ENCODE measurements at places on chromosomes 12 and 14.
A peak's percentile ranks its signal among the peaks of the same experiment; 100 is the strongest.

GRCh38 chr14:54881235-54881760 lies 21.3 kb downstream of the GCH1 start:
- DNase-seq, result peak; percentile 22

DNA sequence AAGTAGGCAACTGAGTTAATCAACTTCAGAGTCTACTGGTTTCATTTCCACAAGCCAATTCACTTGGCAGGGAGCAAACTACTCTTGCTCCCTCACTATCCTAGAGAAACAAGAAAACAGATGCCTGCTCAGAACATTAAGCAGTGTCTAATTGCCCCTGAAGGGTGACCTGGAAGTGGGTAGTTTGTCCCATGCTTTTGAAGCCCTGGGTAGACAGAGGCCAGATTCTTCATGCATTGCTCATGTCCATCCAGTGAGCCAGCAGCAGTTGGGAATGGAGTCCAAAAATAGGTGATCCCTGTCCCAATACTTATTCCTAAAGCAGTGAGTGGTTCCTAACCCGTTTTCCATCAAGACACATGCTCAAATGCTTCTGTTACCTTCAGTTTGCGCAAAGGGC lies 48.8 kb downstream of the BICDL1 start:
- DNase-seq, result no peak

DNA sequence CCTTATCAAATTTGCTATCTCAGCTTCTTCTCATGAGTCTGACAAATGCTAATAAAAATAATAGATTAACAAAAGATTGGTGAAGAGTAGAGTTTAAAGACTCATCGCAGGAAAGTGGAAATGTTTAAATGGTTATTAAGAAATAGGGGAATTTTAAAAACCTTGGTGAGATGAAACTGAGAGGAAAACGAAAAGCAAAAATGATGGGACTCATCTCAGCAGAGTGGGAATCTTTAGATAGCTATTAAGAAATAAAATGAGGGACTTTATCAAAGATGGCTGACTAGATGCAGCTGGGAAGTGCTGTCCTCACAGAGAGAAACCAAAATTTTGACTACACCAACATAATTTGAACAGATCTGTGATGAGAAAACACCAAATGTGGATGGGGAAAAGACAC lies 79.2 kb upstream of the CD163 start:
- no peak for DNase-seq

DNA sequence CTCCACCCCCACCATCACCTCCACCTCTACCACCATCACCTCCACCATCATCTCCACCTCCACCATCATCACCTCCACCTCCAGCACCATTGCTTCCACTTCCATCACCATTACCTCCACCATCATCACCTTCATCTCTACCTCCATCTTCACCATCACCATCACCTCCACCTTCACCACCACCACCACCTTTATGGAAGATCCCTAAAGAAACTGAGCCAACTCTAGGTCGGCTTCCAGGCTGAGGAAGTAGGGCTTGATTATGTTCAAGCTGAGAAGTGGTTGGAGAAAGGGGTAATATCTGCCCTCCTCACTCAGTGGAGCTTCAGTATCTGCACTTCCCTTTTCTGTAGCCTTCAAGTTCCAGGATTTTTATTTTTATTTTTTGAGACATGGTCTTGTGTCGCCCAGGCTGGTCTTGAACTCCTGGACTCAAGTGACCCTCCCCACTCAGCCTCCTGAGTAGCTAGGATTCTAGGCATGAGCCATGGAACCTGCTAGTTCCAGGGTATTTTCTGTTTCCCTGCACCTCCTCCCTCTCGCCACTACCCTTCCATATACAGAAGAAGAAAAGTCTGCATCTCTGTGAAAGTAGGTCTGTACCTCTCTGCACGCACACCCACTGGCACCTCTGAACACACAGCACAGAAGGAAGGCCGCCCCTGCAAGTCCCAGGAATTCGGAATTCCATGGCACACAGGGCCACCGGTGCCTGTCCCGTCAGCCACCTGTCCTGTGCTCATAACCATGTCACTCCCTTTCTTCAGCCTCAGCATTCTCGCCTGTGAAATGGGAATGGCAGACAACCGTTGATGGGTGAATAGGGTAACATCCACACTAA lies 5.9 kb downstream of the ZBTB42 start:
- peak; percentile 24 for DNase-seq

DNA sequence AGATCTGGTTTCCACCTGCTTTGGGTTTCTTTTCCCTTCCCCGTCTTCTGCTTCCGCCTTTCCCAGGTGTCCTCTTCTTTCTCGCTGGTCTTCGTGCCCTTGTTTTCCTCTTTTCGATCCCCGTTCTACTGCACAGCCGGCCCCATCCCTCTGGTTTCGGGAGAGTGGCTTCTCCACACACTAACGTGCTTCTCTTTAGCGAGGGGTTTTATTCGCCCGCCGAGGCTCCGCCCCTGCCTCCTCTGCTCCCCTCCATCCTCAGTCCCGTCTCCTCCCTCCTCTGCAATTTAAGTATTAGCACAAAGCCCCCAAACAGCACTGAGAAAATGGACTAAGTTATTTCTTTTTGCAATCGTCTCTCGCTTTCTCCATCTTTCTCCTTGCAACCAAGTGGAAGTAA lies at the start of gene SLC7A8:
SLC7A8 (minus strand) TSS at position 182 of the 400 bp plus-strand sequence. CDS start 746 bp downstream, outside the sequence.
- no peak for DNase-seq
